ENCODE measurements at places on chromosomes 2 and 18.

DNA sequence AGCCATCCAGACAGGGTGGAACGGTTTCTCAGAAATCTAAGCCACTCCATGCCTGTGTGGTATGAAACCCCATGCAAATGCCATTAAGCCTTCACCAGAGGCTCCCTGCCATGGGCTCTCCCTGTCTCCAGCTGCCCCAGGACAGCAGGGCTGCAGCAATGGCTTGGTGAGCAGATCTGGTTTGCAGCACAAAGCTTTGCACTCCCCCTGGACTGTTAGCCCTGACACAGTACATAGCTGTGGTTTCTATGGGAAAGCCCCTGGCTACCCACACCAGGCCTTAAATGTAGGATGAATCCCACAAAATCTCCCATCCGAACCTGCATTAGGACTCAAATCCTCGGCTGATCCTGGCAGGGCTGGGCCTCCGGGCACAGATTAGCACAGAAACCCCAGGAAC, 291.6 kb downstream of the TNS1 start:
- no peak for DNase-seq

- no peak for DNase-seq
These were observed 671.3 kb upstream of the CHAC2 start for GRCh38 chr2:53096351-53096750.

- DNase-seq: no peak
These were observed 16.2 kb upstream of the BBS5 start for GRCh38 chr2:169462896-169463695.

GRCh38 chr2:163771596-163771995, 35.8 kb upstream of the FIGN start:
- no peak for DNase-seq

DNA sequence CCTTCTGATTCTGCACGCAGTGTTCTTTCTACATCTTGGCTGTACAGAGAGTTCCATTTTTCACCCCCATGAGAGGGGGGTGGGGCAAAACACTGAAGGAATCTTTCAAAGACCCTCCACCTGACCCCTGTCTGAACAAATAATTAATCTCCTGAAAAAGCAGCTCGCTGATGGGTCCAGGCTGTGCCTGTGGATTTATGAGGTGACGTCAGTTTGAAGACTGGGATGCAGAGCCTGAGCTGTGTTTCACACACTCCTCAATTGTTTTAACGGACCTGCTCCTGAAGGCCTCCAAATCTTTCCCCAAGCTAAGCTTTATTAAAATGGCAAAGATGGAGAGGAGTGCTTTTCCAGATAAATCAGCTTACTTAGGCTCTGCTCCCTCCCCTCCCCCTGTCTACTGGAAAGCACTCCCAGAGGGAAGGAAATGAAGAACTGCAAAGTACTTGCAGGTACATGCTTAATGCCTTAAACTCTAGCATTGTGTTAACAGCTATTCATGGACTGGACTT, 390.2 kb upstream of the TNP1 start:
- no peak for DNase-seq

All from stimulated activated CD4-positive, alpha-beta T cell treated with anti-CD3 and anti-CD28 coated beads, Interleukin-4, amount 100 ng/mL, for 1 hour (primary cell).